Kidney tubule cell (primary cell): ENCODE measurements at places on chromosomes 2 and 18.

GRCh38 chr2:37412231-37412630 lies 67.8 kb downstream of the QPCT start:
- DNase-seq, result no peak

DNA sequence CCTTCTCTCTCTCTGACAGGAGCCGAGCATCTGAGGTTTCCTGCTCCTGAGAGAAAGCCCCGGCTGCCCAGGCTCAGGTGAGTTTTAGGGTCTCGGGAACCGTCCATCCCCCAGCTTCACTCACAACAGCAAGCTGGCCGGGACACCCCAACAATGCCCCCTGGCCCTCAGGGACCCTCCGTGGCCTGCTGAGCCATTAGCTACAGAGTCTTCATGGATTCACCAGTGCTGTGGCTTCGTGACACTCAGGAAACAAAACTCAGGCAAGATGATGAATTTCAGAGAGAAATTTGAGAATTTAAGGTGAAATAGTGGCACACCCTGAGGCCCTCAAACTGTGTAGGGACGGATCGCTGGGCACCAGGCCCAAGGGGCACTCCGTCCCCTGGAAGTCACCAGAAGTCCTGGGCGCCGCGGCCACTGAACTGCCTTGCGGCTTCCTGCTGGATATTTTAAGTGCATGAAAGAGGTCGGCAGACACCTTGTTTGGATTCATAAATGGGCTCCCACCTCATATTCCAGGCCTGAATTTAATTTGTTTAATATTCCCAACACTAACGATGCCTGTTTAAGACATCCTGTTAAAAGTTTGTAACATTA lies 368.3 kb upstream of the SALL3 start:
- DNase-seq, result no peak

- no peak for DNase-seq
These were observed 44.4 kb downstream of the CCDC195 start for GRCh38 chr2:224671731-224672130.

- DNase-seq, result no peak
These were observed 375.1 kb downstream of the SUCLG1 start for GRCh38 chr2:84083984-84084383.

DNA sequence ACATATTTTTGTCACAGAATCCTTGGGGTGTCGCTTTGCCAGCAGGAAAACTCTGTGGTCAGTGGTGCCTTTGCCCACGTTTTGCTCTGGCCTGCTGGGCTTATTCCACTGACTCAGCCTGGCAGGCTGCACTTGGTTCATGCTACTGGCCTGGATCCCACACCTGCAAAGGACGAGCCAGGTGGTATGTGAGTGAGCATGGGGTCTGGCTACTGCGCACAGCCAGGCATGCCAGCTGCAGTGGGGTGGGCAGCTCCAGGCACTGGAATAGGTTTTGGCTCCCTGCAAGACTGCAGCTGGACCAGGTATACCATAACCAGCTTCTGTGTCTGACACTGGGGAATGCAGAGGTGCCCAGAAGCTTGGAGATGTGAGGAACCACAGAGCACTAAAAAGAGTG lies 197.9 kb upstream of the VRK2 start:
- DNase-seq, result no peak

- DNase-seq, result peak; percentile 65
These were observed 19.1 kb downstream of the FHL2 start for GRCh38 chr2:105379741-105380186.

- DNase-seq, result peak; percentile 53
These were observed 41.3 kb upstream of the ACAA2 start for GRCh38 chr18:49854681-49855080.

GRCh38 chr2:88683160-88684021 lies 8.1 kb upstream of the RPIA start:
- DNase-seq, result no peak

- no peak for DNase-seq
These were observed 325.6 kb downstream of the NR4A2 start for GRCh38 chr2:156006721-156007618.

GRCh38 chr2:143321994-143322393 lies 192.8 kb downstream of the ARHGAP15 start:
- DNase-seq, result no peak

- no peak for DNase-seq
These were observed 5.2 kb downstream of the XRCC5 start for GRCh38 chr2:216114382-216114713.

DNA sequence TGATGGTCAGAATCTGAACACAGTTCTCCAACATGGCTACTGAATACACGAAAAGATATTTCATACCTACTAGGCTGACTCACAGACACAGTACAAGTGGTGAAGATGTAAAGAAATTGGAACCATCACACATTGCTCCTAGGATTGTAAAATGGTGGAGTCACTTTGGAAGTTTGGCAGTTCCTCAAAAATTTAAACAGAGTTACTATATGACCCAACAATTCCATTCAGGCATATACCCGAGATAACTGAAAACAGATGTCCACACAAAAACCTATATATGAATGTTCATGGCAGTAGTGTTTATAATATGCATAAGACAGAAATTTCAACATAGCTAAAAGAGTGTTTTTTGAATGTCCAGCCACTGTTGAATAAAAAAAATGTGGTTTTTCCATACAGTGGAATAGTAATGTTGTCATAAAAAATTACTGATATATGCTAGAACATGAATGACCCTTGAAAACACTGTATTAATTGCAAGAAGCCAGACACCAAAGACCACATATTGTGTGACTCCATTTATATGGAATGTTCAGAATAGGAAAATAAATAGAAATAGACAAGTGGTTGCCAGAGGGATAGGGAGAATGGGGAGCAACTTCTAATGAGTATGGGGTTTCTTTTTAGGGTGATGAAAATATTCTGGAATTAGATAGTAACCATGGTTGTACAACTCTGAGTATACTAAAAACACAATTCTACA lies 10.1 kb downstream of the RMP24 start:
- no peak for DNase-seq

- DNase-seq, result peak; percentile 74
These were observed 35.2 kb downstream of the FAM178B start for GRCh38 chr2:96951125-96951654.

DNA sequence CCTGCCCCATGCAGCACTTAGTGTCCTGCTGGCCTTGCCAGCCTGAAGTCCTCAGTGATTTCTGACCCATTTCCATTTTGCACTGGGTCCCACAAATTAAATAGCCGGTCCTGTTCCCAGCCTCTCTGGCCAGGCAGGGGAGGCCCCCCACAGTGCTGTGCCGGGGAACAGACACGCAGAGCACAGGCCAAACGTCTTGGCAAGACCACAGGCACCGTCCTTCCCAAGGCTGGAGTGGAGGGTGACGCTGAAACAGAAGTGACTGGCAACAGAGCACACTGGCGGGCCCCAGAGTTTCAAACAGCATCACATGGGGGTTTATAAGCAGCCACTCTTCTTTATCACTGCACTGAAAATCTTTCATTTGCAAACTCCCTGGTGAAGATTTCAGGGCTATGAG lies 52.2 kb downstream of the EDAR start:
- no peak for DNase-seq

DNA sequence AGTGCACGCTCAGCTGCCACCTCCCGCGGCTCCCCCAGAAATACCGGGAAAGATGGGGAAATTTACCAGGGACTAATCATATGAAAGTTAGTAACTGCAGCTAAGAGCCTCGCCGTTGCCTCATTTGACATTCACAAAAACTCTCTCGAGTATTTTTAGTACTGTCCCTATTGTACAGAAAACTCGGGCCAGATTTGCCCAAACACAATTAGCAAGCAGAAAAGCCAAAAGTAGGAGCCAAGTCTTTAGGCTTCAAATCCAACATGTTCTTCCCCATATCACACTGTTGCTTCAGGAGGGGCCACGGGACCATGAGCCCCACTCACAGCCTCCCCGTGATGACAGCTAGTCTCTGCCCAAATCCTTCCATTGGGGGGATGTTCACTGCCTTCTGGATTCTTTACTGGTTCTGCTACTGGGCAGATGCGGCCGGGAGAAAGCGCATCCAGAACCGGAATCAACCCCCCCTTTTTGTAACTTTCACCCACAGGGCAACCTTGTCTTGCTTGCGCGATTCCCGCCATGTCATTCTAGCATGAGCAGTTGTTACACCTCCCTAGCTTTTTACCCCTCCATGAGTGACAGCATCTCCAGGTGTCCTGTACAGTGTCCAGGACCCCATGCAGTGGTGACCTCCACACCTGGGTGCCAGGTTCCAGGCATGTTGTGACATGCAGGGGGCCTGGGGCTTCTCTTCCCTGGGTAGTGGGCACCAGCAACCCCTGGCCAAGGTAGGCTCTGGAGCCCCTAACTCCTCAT lies 35.2 kb downstream of the CENPO start:
- no peak for DNase-seq

DNA sequence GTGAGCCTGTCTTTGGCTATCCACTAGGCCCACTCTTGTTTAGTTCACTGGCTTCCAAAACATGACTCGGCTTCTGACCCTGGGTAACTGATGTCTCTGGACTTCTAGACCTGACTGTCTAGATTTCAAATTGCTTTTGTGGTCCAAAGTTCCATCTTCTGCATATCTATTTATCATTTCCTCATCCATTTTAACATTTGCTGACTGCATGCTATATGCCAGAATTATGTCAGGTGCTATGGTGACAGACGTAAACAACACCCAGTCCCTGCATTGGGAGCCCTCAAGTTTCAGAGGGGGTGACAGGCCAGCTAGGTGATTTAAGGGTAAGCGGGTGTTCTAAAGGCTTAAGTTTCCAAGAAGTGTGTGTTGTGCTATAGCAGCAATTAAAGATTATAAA lies 140.9 kb downstream of the PIEZO2 start:
- no peak for DNase-seq

- DNase-seq, result no peak
These were observed 164.9 kb downstream of the SMAD7 start for GRCh38 chr18:48785736-48786454.

GRCh38 chr2:118319271-118319684 lies 231.0 kb downstream of the INSIG2 start:
- DNase-seq, result no peak

DNA sequence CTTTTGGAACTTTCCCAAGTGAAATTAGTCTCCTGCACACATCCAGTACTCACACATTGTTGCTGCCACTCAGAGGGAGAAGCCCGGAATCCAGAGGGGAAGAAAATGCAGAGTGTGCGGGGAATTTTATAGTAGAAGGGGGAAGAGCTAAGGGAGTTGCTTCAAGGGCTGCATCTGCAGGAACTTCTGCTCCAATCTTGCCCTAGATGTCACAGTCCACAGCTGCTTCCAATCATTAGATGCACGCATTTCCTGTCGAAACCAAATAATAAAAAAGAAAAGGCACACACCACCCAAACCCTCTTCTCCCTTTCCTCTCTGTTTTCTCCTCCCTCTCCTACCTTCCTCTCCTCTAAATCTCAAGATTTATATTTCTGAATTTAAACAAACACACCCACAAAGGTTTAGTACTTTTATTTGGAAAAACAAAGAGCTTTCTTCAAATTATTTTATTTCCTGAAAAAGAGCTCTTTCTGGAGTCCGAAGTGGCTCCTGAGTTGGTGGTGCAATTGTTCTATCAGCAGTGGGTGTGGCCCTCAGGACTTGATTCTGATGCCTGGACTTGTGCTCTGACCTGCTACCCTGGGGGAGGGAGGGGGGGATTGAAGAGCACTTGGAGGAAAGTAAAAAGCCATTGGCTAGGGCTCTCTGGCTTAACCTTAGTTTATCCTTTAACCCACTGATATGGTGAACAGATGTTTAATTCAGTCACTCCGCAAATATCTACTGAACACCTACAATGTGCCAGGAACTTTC lies 72.0 kb downstream of the KCNE4 start:
- no peak for DNase-seq

DNA sequence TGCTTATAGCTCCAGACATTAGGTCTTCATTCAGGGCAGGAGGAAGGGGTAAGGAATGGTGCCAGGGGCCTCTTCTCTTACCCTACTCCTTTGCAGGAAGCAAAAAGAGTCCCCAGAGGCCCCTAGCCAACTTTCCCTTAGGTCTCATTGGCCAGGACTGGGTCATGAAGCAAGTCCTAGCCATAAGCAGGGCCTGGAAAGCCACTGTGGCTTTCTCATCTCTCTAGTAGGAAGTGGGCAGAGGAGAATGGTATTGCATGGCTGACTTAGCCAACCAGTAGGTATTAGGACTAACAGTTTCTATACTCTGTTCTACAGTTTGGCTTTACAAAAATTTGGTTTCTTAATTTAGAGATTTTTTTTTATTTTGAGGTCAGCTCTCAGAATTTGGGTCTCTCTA lies 4.8 kb downstream of the FAM228A start:
- DNase-seq, result no peak

DNA sequence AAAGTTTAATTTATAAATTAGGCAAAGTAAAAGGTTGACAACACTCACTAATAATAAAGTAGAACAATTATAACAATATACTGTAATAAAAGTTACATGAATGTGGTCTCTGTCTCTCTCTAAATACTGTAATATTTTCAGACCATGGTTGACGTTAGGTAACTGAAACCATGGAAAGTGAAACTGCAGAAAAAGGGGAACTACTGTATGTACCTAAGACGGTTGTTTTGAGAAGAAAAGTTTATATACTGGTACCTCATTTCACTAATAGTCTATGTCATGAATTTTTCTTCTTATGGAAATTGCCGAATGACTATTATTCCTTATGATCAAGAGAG lies 166.7 kb upstream of the ZNF521 start:
- no peak for DNase-seq

- no peak for DNase-seq
These were observed 47.1 kb downstream of the CNGA3 start for GRCh38 chr2:98393354-98393753.

DNA sequence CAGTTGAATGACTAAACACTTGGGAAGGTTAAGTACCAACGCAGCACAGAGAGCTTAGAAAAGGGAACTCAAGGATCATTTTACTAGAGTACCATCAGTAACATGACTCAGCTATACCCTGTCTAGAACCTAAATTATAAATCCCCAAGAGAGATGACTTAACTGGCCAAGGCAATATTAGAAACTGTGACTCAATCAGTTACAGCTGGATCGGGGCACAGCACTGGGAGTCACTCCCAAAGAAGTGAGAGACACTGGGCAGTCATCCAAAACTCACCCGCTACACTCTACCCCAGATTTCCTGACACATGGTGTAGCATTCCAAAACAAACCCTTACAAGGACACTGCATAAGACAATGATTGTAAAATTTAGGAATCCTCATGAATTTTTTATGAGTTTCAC lies 17.7 kb downstream of the IWS1 start:
- DNase-seq, result peak; percentile 98

DNA sequence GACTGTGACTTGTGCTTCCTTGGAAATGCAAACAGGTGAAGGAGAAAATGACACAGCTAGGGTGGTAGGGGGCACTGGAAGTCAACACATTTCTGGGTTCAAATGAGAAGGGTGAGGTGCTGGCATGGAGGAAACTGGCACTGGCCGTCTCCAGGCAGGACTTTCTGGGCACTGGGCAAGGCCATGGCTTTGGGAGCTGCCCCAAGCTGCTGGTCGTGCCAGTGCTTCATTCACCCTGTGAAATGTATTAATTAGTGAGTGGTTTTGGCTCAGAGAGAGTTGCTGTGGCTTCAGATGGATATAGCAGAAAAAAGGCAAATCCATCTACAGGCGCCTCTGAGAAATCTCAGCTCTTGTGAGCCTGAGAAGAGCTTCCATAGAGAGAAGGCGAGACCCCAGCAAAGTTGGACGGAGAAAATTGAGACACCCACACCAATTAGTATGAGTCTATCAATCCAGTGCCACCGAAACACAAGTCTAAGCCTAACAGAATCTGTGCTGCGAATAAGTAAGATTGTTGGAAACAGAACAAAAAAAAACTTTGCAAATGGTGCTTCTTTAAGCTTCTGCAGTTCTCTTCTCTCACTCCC lies 202.1 kb upstream of the TNP1 start:
- no peak for DNase-seq

- DNase-seq, result no peak
These were observed 235.5 kb downstream of the GULP1 start for GRCh38 chr2:188527141-188527540.
